ENCODE measurements at places on chromosomes 4 and X. TPM values are rescaled to one million over a fixed set of nuclear protein-coding genes. Genes with fewer than 3 reads are reported as not detected.

Gene SATL1
- not detected for total RNA-seq

Gene SLC10A7
- total RNA-seq, result 5.9 TPM

Gene DACH2
- total RNA-seq, result not detected

Gene ETDB
- not detected for total RNA-seq

Gene PCDH18
- total RNA-seq, result 71.2 TPM

Gene SMIM10L2A
- total RNA-seq, result 0.46 TPM

Gene IRS4
- total RNA-seq, result not detected

Gene PNCK
- 0.60 TPM for total RNA-seq

Gene AR
- total RNA-seq, result 8.0 TPM

Gene TMPRSS11D
- not detected for total RNA-seq

Gene PPM1K
- total RNA-seq, result 18.4 TPM

Gene L1CAM
- 2.8 TPM for total RNA-seq

Gene FREM3
- total RNA-seq, result not detected

Gene ADH4
- total RNA-seq, result 1.2 TPM

Gene LGI2
- 5.4 TPM for total RNA-seq

Gene GLUD2
- 9.8 TPM for total RNA-seq

Gene LRIT3
- 0.24 TPM for total RNA-seq

Gene NPY2R
- not detected for total RNA-seq

Gene GIMD1
- total RNA-seq, result not detected

Gene DAPP1
- total RNA-seq, result 5.0 TPM

Gene AFF2
- 14.5 TPM for total RNA-seq

Gene ASMT
- total RNA-seq, result not detected

Gene CABS1
- total RNA-seq, result not detected

Gene MAMLD1
- total RNA-seq, result 4.5 TPM

Gene TXK
- total RNA-seq, result 1.8 TPM

Gene H2AZ1
- total RNA-seq, result 119 TPM

Gene UGT2B10
- not detected for total RNA-seq

Gene NLGN4X
- 6.7 TPM for total RNA-seq

Gene GLRB
- 2.6 TPM for total RNA-seq

Gene TACC3
- 12.1 TPM for total RNA-seq

Gene SFRP2
- total RNA-seq, result 34.7 TPM

Gene NDP
- total RNA-seq, result not detected

Gene F11
- total RNA-seq, result not detected

Gene DRD5
- not detected for total RNA-seq

Gene CLIC2
- total RNA-seq, result 61.8 TPM

Gene HMGB3
- total RNA-seq, result 3.8 TPM

Gene GC
- total RNA-seq, result not detected

Gene PROM1
- not detected for total RNA-seq

Gene MAPK10
- 38.5 TPM for total RNA-seq

Gene PRKG2
- total RNA-seq, result 1.2 TPM

Gene TBX22
- not detected for total RNA-seq

Gene MOB1B
- 13.9 TPM for total RNA-seq

Gene NAP1L5
- total RNA-seq, result 6.8 TPM

Gene LRAT
- total RNA-seq, result 1.7 TPM

Gene TLR10
- 0.19 TPM for total RNA-seq

Measured in omental fat pad (tissue), 4 donors.